Activated CD4-positive, alpha-beta T cell treated with anti-CD3 and anti-CD28 coated beads for 24 hours (primary cell): ENCODE measurements at places on chromosomes 16 and 17.

- DNase-seq: no peak
Observed at GRCh38 chr16:84155771-84156170, 10.7 kb downstream of the DNAAF1 start.

GRCh38 chr17:40316571-40317344, 7.8 kb downstream of the RARA start:
- no peak for DNase-seq

GRCh38 chr16:63613701-63614100, 1508.2 kb downstream of the CDH11 start:
- DNase-seq: no peak

DNA sequence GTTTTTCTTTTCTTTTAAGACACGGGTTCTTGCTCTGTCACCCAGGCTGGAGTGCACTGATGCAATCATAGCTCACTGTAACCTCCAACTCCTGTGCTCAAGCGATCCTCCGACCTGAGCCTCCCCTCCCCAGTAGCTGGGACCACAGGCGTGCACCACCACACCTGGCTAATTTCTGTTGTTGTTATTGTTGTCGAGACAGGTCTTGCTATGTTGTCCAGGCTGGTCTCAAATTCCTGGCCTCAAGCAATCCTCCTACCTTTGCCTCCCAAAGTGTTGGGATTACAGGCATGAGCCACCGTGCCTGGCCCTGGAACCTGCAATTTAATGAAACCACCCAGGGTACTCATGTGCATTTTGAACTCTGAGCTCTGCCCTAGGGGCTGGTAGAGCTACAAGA, 24.1 kb downstream of the JUP start:
- DNase-seq: no peak

- no peak for DNase-seq
Observed at GRCh38 chr16:6012716-6013115, 915.1 kb upstream of the EEF2KMT start.

- no peak for DNase-seq
Observed at GRCh38 chr16:50530277-50531236, 17.6 kb upstream of the NKD1 start.

DNA sequence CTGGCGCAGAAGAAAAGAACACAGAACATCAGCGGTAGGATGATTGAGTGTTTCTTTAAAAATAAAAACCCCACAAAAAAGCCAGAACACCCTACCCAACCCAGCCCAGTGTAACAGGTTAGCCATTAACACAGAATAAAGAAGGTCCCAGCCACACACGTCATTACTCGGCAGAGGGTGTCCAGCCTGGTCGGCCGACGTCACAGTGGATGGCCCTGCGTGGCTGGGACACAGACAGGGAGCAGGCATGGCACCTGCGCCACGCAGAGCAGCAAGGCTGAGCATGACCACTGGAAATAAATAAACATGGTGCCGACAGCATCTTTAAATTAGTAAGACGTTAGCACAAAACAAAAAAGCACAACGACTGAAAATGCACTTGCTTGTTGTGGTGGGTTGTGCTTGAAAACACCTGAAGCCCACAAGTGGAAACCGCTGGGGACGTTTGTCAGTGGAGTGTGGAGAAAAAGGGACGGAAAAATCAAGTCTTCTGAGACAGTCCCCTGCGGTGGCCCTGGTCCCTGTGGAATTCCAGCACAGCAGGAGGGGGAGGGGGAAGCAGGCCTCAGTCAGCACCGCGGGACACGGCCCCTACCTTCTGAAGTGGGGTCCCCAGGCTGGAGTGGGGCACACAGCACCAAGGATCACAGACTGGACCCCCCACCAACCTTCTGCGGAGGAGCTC, 39.2 kb downstream of the SLC7A5 start:
- DNase-seq: no peak

- DNase-seq: peak; percentile 78
Observed at GRCh38 chr17:40480501-40481003, 20.9 kb downstream of the TNS4 start.

GRCh38 chr17:10614536-10615155, 42.5 kb downstream of the MYH3 start:
- no peak for DNase-seq

- DNase-seq: no peak
Observed at GRCh38 chr17:45123930-45124796, 8.2 kb downstream of the PLCD3 start.

GRCh38 chr17:19676896-19677295, 28.3 kb downstream of the ALDH3A2 start:
- no peak for DNase-seq

DNA sequence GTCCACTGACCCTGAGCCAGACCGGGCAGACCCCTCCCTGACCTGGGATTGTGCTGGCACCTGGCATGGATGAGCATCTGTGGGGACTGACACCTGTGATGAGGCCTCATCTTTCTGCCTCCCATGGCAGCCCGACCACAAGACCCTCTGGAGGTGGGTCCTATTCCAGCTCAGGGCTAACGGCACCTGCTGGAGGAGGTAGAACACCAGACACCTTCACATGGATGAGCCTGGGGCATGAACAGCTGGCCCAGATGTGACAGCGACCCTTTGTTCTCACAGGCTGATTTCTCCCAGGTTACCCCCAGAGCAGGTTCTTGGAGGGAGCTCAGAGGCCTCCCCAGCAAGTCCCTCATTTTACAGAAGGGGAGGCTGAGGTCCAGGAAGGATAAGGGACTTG, 46.4 kb upstream of the PIK3R6 start:
- DNase-seq: no peak

- no peak for DNase-seq
Observed at GRCh38 chr17:81582341-81582740, 30.2 kb upstream of the FAAP100 start.

DNA sequence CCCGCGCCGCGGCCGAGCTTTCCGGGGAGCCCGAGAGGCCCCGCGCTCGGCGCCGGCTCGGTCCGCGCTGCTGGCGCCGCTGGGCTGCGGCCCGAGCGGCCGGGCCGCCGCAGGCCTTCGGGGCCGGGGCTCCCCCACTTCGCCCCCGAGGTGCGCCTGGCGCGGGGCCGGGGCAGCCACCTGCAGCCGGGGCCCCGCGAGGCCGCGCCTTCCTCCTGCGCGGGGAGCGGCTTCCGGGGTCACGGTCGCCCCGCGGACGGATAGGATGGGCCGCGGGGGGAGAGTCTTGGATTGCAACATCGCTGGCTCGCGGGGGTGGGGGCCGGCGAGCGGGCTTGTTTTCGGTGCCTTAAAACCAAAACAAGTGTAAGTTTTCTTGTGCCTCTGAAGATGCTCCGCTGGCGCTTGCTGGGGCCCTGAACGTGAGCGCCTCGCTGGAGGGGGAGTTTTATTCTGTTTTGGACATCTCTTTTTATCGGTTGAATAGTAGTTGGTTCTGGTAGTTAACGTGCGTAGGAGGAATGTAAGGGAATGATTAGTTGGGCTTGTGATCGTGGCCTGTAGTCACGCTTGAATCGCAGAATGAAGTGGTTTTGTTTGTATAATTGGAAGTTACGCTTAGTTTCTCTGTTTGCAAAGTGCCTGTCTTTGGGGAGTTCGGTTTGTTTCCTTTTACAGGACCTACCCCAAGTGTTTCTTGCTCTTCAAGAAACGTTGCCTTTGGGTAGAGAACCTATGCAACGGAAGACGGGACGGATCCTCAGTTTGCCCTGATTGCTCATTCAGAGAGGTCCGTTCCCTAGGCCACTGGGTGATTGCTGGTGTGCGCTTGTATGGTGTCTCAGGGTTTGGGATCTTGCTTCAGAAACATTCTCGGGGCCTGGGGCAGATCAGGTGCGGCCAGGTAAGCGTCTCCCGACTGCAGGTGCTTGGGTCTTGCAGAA, 724 bp downstream of the UBE2I start:
- peak; percentile 35 for DNase-seq

- no peak for DNase-seq
Observed at GRCh38 chr17:78962345-78962983, 17.3 kb downstream of the LGALS3BP start.

DNA sequence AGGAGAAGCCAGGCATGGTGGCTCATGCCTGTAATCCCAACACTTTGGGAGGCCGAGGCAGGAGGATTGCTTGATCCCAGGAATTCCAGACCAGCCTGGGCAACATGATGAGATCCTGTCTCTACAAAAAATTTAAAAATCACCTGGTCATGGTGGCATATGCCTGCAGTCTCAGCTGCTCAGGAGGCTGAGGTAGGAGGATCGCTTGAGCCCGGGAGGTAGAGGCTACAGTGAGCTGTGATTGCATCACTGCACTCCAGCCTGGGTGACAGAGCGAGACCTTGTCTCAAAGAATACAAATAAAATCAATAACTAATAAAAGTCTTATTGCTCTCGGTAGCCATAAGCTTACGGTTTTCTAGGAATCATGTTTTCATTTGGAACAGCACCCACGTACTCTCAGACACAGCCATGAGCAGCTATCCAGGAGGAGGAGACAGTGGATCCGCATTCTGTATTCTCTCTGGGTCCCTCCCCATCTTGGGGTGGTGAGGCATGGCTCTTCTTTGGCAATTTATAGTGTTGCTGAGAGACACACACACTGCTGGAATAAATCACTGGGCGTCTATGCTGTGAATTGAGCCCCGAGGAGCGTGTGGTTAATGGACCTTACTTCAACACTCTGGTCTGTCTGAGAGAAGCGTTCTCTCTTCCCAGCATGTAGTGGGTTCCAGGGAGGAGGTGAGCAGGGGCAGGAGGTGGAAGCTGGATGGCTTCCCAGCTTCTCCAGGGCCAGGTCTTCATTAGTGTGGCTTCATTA, 8.5 kb upstream of the ADCY9 start:
- DNase-seq: no peak

GRCh38 chr17:62189377-62189776, 124.3 kb upstream of the MED13 start:
- no peak for DNase-seq

- DNase-seq: no peak
Observed at GRCh38 chr16:57194512-57194911, 8.4 kb downstream of the RSPRY1 start.

DNA sequence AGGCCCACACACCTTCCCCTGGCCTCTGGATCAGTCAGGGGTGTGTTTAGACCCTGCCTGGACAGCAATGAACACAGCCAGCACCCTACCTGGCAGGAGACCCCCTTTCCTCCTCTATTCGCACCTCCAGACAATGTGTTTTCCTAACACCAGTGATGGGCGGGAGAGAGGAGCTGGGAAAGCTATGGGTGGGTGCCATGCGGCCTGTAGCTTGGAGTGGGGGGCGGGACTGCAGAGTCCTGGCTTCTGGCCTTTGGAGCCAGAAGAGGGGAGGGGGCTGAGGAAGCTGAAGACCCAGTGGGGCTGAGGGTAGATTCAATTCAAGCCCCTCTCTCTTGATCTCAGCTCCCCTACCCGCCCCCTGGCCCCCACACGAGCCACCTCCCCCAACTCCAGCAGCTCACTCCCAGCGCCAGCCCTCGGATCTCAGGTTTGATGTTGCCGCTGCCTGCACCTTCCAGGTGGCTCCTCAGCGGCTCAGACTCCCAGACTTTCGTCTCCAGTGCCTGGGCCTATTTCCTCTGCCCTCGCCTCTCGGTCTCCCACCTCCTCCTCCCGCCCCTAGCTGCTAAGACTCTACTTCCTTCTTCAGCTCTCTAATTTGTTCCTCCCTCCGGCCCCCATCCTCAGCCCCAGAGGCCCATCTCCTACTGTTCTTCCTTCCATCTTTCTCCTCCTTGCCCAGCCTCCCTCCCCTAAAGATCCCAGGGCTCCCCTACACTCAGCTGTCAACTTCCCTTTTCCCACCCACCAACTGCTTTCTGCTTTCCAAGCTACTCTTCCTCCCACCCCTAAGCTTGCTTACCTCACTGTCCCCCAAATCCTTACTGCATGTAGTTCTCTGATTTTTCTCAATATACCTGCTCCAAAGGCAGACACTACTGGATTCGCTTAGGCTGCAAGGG, 6.8 kb upstream of the SP6 start:
- no peak for DNase-seq

- no peak for DNase-seq
Observed at GRCh38 chr17:72119077-72119872, 1.5 kb upstream of the SOX9 start.

DNA sequence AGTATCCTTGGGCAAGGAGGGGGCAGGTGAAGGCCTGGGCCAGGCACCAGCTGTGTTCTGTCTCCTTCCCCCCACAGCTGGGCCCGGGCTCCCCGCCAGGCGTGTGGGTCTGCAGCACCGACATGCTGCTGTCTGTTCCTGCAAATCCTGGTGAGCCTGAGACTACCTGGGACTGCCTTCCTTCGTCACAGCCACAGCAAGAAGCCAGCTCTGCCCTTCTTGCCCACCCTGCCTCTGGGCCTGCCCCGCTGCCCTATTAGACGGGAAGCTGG, 12.3 kb downstream of the FCSK start:
- DNase-seq: no peak

DNA sequence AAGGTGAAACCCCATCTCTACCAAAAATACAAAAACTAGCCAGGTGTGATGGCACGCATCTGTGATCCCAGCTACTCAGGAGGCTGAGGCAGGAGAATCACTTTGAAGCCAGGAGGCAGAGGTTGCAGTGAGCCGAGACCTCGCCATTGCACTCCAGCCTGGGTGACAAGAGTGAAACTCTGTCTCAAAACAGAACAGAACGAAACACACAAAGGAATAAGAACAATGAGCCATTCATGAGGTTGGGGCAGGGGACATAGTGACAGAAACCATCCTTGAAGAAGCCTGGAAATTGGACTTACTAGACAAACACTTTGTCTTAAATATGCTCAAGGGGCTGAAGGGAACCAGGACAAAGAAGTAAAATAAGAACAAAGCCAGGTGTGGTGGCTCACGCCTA, 39.4 kb downstream of the WDR45B start:
- no peak for DNase-seq

DNA sequence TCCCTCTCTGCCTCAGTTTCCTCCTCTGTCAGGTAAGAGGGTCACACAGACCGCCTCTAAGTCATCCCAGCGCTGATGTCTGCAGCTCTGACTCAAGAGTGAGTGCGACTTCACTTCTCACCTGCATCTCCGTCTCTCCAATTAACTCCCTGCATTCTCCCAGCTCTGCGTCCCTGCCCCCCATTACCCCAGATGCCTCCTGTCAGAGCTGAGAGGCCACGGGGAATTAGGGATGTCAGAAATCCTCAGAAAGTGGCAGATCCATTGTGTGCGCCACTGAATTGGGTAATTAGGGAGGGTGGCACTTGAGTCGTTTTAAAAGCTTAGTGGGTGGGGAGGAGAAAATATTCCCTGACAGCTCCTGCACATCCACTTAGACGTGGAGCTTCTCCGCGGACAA, 885.4 kb upstream of the EEF2KMT start:
- no peak for DNase-seq

DNA sequence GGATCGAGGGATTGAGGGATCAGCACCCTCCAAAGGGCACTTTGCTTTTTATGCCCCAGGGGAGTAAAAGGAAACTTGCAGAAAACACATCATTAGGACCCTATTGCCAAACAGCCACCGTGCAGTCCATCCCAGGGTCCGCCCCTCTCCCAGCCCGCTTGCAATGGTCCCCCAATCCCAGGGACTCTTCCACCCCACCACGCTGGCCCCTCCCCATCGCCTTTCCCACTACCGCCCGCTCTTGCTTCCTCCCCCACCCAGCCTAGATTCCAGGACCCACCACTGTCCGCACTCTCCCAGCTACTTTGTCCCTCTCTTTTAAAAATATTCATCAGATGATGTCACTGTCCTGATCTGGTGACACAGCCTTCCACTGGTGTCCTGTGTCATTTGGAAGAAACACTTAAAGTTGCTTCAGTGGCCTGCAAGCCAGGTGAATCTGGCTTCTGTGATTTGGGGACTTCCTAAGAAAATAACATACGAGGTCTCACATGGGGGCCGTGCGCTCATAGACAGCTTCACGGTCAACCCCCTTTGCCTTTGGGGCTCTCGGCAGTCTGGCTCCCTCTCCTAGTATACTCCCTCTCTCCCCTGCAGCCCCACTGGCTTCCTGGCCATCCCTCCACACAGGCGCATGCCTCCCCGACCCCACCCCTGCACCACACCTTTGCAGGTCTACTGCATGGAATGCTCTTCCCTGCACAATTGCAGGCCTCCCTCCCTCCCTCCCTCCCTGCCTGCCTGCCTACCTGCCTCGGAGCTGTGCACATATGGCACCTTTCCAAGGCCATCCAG, 127.9 kb downstream of the RBFOX3 start:
- DNase-seq: no peak
